ENCODE measurements at places on chromosomes 3 and 15.

DNA sequence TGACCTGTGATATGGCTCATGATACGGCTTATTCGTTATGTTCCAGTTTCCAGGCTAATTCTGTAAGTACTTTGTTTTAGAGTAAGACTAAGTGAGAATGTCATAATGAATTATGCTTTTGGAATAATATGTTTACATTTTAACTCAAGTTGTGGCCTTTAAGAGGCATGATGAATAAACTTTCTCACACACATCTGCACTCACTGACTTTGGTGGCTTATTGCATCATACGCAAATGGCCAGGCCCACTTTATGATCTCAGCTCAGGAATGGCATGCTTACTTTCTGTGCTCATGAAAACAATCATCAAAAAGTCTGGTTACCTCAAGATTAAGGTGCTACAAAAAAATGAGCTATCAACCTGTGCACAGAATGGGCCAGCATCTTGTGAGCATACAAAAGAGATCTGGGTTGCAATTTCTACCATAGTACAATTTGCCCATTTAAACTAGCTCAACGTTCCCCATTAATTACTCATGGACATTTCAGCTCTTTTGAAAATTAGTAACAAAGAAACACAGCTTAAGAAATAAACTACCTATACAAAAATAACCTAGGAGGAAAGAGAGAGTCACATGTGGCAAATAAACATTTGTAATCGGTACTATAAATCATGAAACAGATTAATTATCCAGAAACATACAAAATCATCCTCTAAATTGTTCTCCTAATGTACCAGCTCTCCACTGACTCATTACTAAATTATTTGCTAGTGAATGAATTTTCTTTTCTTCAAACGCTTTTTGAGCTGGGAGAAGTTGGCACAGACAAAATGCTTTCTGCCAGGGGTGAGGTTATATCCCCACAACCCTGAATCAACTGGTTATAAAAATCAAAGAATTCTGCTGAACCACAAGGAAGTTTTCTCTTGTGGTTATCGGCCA is 439.0 kb upstream of the ADAMTS9 start:
- no peak for DNase-seq

- no peak for DNase-seq
Observed at GRCh38 chr3:134485075-134485717, 589 bp downstream of the ANAPC13 start.

- no peak for DNase-seq
Observed at GRCh38 chr3:20588781-20589180, 402.8 kb upstream of the SGO1 start.

DNA sequence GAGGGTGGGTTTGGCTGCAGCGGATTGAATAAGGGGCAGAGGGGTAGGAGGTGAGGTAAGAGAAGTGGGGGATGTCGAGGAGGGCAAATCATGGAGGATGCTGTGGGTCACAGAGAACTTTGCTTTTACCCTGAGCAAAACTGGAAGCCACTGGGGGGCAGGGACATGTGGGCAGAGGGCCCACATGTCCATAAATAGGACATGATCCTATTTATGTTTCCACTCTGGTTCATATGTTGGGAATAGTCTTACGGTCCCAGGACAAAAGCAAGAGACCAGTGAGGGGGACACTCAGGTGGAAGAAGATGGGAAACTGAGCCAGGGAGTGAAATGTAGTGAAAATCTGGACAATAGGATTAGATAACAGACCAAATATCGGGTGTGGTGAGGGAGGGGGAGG is 85.5 kb upstream of the MRPS22 start:
- no peak for DNase-seq

Data from activated CD4-positive, CD25-positive, alpha-beta regulatory T cell treated with anti-CD3 and anti-CD28 coated beads, Interleukin-2, amount 50 U/mL, for 72 hours (primary cell).